ENCODE measurements at places on chromosomes 1 and 21.

- DNase-seq = no peak
These were observed 48.4 kb upstream of the HOOK1 start for GRCh38 chr1:59766227-59766855.

DNA sequence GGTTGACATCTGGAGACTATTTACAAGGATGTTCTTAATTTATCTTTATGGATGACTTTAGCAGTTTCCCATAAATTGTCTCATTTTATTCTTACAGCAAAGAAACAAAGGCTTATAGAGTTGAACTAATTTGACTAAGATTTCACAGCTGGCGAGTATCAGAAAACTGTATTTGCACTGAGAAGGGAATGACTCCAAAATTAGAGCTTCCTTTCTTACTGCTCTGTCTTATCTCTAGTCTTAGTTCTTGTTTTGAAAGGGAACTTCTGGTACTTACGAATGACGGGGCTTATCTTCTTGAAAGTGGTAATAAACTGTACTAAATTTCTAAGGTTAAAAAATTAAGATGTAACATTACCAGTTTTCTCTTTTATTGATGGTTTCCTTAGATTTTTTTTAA lies 13.6 kb downstream of the CNST start:
- DNase-seq = no peak

DNA sequence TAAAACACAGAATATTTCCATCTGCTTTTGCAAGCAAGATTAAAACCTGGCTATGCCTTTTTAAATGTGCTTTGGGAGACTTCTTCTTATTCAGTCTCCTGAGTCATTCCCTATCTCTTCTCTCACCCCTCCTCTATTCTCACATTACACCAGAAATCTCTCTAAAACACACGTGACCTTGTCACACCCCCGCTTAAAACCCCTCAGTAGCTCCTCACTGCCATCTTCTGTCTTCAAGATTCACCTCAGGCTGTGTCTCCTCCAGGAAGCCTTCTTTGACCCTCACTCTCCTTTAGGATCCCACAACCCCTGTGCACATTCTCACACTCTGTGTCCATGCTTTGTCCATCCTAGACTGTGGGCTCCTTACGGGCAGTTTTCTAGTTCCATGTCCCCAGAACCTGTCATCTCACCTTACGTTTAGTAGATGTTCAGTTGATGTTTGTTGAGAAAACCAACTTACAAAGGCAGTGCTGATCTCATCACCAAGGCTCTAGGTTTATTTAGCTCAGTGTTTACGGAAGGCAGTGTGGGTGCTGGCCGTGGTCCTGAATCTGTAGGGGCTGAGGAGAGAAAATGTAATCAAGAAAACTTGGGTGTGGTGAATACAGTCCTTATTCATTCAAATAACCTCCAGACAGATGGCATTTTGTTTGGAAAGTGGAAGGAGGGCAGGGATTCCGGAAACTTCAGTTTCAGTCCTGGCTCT lies 143.5 kb downstream of the DMRTA2 start:
- no peak for DNase-seq

DNA sequence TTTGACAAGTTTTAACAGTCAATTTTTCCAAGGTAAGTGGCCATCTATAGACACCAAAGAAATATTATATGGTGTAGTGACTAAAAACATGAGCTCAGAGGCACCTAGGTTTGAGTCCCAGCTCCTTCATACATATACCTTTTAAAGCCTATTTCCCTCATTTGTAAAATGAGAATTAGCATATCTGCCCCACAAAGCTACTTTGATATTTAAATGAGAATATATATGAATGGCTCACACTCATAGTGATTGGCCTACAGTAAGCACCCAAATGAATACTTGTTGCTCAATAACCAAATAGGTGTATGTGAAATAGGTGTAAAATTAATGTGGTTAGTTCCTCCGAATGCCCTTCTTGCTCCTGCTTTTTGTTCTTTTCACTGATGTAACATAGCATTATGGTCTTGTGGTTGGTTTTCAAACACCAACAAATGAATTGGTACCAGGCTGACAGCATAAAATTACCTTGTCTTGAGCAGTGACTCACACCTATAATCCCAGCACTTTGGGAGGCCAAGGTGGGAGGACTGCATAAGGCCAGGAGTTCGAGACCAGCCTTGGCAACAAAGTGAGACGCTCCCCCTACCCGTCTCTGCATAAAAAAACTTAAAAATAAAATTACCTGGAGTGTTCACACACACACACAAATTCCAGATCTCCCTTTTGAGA lies 25.3 kb downstream of the CNIH4 start:
- no peak for DNase-seq

GRCh38 chr1:42947117-42947516 lies 11.6 kb downstream of the SLC2A1 start:
- DNase-seq = peak; percentile 31

DNA sequence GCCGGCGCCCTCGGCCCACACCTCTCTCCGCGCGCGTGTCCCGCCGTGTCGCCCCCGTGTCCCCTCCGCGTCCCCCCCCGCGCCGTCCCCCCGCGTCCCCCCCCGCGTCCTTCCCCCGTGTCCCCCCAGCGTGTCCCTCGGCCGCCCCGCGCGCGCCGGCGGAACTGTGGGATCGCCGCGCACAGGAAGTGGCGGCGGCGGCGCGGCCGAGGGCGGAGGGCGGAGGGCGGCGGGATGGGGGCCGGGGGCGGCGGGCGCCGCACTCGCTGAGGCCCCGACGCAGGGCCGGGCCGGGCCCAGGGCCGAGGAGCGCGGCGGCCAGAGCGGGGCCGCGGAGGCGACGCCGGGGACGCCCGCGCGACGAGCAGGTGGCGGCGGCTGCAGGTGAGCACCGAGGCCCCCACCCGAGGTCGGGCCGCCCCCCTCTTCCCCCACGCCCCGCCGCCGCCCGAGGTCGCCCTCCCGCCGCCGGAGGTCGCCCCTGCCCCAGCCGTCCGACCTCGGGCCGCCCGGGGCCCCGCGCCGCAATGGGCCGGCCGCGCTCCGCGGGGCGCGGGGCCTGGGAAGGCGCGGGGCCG lies at the start of gene AGPAT3:
Gene AGPAT3, plus strand, starts transcription at position 262 of the 578 bp plus-strand sequence. CDS start 94,459 bp downstream, outside the sequence.
- DNase-seq = no peak

DNA sequence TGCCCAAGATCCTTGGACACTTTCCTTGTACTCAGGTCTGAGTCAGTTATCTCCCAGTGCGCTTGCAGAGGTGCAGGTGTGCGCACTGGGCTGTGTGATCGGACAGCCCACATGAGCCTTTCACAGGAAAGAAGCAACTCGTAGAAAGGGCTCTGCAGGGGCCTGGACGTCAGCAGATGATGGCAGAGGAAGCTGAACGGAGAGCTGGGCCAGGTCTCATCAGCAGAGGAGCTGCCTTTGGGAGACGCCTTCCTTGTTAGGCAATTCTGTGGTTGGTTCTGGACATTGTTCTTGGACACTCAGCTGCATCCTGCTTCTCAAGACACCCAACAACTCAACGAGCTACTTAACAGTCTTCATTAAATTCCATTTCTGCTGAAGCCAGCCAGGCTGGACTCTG lies 7.5 kb upstream of the PROK1 start:
- no peak for DNase-seq

DNA sequence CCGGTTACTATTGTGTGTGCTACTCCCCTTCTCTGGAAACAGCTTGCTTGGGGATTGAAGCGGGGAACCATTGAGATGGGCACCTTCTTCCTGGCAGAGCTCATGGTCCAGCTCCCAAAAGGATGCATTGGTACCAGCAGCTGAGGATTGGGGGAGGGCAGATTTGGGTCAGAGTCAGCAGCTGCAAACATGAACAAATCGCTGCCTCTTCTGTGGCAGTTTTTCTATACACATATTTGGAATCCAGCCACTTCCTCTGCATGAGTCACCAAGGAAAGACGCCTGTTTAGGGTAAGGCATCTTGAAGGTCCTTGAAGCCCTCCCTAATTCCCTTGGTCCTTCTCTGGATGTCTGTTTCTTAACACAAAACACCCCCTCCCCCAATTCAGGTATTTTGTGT lies 104.7 kb downstream of the DAB1 start:
- DNase-seq = no peak

DNA sequence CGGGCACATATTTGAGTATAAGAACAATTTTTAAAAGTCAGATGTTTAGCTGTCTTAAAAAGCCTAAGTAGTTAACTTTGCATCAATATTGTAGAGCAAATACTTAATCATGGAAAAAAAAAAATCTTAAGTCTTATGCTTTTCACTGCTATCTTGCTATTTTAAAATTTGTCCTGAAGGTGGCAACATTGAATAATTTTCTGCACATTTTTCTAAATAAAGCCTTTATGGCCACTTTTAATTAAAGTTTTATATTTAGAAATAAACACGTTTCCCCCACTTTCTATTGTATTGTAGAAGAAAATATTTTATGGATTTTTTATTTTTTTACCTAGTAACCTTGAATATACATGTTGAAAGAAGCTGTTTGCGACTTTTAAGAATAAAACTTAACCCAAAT lies 198.8 kb downstream of the AMY1C start:
- DNase-seq = no peak

DNA sequence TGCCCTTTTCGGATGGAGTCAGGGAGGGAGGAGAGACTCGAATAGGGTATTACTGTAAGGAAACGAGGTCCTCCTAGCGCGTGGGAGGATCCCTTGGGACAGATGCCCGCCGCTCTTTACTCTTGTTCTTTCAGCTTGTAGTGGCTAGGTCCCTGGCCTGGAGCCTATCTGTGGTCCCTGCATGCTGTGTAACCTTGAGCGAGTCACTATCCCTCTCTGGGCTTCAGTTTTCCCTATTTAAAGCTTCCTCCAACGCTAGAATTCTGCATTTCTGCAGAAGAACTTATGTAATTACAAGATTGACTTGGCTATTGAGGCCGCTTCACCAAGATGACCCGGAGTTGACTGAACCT lies 744 bp downstream of the MIER1 start:
- no peak for DNase-seq

DNA sequence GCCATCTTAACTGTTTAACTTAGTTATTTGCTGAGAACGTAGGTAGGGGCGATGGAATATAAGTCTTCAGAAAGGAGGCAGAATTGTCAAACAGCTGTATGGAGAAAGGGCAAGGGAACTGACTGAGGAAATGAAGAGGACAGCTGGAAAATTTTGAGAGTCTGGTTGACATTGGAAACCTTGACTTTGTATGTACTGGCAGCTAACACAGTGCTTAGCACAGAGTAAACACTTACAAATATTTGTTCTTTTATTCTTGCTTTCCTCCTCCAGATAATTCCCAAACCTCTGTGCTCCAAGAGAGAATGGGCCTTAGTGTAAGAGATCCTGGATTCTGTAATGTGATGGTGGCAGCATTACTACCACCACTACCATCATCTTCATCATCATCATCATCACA lies 91.3 kb downstream of the ZSCAN20 start:
- DNase-seq = no peak

DNA sequence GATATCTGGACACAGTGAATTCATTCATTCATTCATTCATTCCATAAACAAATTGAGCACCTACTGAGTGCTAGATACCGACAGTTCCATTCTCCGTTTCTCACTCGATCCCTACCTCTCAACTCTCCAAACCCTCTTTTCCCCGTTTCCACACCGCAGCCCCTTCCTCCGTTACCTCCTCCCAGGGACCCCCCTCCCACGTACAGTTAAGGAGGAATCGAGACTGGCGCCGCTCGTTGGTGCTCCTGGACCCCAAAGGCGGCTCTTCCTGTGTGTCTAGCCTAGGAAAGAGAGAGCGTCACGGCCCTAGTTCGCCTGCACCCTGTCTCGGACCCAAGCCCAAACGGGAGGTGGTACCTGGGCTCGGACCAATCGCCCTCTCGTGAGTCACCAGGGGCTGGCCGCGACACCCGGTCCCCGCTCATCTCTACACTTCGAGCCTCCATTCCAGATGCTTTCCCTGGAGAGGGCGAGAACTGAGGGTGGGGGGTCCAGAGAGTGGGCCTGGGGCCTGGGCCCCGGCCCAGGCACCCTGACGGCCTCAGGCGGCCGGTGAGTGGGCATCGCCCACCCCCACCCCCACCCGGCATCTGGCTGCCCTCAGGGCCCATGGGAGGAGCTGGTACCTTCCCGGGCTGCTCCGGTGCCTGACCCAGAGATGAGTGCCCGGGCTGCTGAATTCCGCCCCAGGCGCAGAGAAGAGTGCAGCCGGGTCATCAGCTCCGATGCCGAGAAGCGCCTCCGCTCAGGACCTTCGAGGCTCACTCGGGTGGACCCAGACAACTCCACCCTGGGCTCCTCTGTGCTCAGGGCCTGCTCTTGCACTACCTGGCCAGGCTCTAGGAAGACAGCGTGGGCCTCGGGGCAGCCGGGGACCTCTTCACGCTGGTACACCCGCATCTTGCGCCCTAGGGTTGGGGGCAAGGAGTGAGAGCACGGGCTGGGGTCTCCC lies 4.9 kb downstream of the ARHGEF19 start:
- no peak for DNase-seq

GRCh38 chr1:182676274-182676673 lies 8.1 kb downstream of the RGS8 start:
- peak; percentile 5 for DNase-seq

Data from LHCN-M2 (cell line).